Activated gamma-delta T cell treated with anti-CD3 and anti-CD28 coated beads, Interleukin-2, amount 50 U/mL, for 16 hours (primary cell): ENCODE measurements at places on chromosomes 6 and 20.

DNA sequence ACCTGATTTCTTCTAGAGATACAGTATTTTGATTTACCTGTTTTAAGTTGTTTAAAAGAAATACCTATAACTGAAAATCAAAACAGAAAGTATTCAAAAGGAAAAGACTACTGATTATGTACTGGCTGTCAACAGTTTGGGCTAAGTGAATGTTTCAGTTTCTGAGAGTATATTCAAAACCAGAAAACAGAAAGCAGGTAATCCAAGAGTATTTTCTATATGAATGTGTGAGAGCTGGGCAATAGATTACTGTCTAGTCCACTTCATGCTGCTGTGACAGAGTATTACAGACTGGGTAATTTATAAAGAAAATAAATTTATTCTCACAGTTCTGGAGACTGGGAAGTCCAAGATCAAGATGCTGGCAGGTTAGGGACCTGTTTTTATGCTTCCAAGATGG is 261.0 kb downstream of the ARHGAP18 start:
- no peak for DNase-seq

DNA sequence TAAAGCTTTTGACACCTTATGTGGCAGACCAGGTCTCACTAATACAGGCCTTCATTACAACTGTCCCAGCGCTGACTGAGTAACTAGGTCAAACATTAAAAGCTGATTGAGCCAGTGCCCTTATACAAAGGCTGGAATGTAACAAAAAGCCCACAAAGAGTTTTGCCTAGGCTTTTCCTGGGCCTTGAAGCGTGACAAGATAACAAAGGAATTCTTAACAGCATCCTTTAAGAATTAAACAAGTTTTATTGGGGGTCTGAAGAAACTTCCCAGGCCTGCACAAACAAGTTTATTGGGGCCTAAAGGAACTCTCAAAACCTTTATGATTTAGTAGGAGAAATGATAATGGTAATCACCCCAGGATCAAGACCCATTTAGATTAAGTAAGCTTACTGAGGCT is 267.6 kb upstream of the FAM83B start:
- no peak for DNase-seq

DNA sequence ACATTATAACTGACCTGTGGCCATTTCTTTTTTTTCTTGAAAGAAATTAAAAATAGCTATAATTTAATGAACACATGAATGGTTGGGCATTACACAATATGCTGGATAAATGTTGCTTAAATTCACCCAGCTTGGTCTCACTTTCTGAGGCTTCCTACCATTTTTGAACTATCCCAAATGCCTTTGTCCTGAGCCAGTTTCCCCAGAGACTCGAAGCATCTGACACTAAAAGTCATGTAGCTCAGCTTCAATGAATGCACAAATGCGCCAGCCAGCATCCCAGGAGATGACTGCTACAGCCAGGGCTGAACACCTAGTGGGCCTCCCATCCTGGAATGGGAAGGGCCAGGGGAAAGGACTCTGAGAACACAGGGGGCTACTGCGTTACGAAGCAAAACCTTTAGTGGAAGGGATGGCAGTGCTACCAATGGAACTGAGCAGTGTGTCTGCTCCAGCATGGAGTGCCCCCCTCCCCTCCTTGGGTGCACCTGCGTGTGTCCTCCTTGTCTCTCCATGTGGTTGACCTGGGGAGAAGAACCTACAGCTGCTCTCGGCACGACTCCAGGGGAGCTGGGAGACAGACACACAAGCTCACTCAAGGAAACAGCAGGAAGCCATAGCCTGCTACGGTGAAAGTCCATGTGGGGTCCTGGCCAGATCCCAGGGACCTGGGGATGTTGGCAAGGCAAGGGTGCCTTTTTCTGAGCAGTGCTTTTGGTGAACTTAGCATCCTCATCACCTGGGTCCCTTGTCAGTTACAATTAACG is 60.9 kb downstream of the IRF4 start:
- no peak for DNase-seq

- no peak for DNase-seq
Measured at GRCh38 chr6:1391800-1392309, 2.5 kb downstream of the FOXF2 start.

- no peak for DNase-seq
Measured at GRCh38 chr6:77425671-77426070, 37.6 kb downstream of the HTR1B start.

- no peak for DNase-seq
Measured at GRCh38 chr20:47747669-47748031, 37.6 kb downstream of the SULF2 start.
